ENCODE measurements at places on chromosomes 16 and 17.

DNA sequence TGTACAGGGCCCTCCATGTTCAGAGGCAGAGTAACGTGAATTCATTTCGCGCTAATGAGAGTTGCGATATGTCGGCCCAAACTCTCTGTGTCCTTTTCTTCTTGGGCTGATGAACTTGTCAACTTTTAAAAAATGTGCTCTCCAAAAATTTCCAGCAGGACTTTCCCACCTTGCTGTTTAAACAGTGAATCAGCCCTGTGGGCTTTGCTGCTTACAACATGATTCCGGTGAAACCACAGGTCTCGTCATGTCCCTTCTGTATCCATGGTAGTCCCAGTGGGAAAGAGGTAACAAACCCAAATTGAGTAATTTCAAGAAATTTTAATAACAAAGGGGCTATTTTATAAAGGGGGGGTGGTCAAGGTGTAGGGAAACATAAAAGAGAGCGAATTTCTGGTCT lies 612.9 kb downstream of the MAF start:
- no peak for DNase-seq

GRCh38 chr17:74960570-74961342 lies 11.8 kb downstream of the HID1 start:
- no peak for DNase-seq

- DNase-seq: no peak
These were observed 37.7 kb upstream of the SREBF1 start for GRCh38 chr17:17874478-17874877.

DNA sequence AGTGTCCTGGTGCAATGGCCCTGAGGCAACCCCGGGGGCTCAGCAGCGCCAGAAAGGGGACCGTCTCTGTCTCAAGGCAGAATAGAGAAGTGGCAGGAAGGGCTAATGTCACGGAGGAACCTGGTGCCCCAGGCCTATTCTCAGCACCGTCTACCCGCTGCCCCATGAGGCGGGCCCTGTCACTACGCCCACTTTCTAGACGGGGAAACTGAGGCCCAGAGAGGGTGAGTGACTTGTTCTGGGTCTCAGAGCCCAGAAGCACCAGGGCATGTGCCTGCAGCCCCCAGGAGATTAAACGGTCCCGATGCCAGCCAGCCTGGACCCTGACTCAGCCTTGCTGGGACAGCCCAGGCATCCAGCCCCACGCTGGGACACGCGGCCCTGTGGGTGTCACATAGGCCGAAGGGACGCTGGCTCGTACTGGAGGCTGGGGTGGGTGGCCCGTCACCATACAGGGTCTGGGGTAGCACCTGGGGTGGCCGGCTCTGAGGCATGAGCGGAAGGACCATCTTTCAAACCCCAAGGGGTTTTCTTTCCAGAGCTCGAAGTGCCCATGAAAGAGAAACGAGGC lies 40.2 kb upstream of the PABPN1L start:
- DNase-seq: no peak

DNA sequence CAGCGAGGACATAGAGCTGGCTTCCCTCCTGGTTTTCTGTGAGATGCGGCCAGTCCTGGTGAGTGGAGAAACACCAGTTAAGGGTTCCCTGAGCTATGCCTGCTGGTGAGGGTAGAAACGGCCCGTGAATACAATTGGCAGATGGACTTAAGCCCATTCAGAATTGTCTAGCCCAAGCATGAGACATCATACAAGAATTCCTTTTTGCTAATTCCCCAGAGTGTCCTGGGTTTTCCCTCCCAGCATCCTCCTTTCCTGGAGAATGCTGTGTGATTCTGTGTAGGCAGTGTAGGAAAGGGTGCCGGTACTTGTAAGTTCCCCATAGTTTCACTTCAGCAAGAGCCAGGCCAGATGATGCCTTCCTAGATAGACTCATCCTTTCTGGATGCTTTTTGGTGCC lies 65.1 kb downstream of the SDR42E1 start:
- DNase-seq: no peak

DNA sequence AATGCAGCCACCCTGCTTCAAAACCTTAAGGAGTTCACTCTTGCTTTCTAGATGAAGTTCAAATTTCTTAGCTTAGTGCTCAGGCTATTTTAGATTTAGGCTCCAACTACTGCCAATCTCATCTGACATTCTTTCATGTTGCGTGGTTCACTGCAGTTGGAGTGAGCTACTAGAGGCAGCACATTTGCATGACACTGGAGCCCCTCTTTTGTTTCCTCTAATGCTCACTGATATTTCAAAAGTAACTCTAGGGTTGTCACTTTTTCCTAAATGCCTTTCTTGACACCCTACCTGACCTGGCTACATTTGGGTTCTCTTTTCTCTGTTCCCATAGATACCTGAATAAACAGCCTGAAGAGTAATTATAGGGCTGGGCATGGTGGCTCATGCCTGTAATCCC lies 586.5 kb upstream of the GOT2 start:
- DNase-seq: no peak

GRCh38 chr17:67139784-67140665 lies 95.7 kb downstream of the CACNG1 start:
- no peak for DNase-seq

DNA sequence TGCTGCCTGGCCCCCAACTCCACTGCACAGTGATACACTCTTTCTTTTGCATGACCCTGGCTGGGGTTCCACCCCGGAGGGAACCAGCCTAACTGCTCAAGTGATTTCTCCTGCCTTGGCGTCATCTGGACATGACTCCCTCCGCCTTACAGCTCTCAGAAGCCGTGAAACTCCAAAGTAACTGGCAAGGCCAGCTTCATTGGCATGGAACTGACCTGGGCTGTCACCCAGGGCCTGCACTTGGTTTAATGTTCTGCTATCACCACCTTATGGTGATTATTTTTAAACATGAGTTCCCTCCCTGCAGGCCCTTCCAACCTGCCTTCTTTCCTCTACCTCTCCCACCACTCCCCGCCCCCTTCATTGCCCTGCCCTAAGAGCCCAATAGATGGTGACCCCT lies 139.7 kb upstream of the CDH5 start:
- no peak for DNase-seq

DNA sequence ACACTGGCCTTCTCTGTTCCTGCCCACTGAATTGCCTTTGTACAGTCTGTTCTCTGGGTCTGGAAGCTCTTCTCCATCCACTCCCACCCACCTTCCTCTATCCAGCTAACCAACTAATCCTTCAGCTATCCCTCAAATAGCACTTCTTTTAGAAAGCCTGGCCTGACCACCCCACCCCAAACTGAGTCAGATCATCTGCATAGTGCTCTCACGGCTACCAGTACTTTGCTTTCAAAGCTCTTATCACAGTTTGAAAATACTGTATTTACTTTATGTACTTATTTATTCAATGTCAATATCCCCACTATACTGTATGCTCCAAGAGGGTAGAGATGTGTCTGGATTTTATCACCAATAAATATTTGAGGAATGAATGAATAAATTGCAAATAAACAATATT lies 4.5 kb upstream of the CLDN7 start:
- no peak for DNase-seq

DNA sequence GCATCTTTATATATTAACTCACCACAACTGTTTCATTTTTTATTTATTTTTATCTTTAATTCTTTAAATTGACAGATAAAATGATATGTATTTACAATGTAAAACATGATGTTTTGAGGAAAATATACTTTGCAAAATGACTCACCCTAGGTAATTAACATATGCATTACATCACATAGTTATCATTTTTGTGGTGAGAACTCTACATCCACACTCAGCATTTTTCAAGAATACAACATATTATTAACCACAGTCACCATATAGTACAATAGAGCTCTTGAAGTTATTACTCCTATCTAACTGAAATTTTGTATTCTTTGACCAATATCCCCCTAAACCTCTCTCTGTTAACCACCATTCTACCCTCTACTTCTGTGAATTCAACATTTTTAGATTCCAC lies 194.7 kb upstream of the KIF2B start:
- no peak for DNase-seq

DNA sequence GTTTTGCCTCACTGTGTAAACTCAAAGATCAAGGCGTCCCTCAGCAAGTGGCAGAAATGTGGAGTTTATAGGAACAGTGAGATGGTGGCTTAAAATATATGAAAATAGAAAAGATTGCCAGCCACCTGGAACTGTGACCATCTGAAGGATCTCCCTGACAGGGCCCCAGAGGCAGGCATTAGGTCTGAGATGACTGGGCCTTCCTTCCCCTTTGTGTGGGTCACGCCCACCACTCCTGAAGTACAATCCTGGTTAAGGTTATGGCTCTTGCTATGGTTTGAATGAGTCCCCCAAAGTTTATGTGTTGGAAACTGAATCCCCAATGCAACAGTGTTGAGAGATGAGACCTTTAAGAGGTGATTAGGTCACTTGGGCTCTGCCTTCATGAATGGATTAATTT lies 6.4 kb downstream of the ST6GALNAC2 start:
- DNase-seq: no peak

DNA sequence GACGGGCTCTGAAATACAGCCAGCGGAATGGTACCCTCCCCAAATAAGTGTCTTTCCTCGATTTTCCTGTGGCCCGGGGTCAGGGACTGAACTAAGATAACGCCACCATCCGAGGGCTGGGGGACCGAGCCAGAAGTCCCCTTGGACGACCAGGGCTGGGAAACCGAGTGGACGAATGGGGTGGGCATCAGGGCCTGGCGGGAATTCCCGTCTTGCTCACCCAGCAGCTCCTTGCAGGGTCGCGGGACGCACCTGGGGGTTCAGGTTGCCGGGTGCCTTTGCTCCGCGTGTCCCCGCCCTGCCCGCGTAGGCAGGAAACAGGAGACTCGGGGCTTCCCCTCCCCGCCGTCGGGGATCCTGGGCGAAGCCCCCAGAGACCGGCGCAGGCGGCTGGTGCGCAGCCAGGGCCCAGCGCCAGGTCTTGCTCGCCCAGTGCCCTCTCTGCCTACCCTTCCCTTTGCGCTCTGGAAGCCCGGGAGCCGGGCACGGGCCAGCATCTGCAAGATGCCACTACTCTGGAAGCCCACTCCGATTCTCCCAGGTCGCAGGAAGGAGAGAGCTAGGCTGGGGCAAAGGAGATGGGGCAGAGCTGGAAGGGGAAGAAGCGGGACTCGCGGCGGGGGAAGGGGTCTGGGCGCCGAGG lies 665 bp upstream of the GRIN2C start:
- DNase-seq: no peak

GRCh38 chr17:21140911-21141310 lies 14.1 kb downstream of the DHRS7B start:
- DNase-seq: no peak

GRCh38 chr17:79082311-79083190 lies 7.9 kb downstream of the ENGASE start:
- DNase-seq: no peak

DNA sequence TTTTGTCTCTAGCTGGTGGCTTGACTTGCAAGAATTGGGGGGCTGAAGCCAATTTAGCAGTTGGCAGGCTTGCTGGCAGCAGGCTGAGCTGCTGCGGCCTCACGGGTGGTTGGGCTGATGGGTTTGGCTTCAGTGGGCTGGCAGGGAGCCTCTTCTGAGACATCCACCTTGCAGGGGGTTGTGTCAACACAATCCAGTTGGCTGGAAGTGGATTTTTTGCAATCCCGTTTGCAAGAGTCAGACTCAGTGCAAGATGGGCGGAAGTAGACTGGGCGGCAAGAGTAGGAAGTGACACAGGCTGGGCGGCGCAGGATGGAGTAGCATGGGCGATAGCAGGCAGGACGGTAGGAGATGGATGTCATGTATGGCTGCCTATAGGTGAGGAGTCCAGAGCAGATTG lies 1.5 kb downstream of the KRTAP16-1 start:
- DNase-seq: no peak

DNA sequence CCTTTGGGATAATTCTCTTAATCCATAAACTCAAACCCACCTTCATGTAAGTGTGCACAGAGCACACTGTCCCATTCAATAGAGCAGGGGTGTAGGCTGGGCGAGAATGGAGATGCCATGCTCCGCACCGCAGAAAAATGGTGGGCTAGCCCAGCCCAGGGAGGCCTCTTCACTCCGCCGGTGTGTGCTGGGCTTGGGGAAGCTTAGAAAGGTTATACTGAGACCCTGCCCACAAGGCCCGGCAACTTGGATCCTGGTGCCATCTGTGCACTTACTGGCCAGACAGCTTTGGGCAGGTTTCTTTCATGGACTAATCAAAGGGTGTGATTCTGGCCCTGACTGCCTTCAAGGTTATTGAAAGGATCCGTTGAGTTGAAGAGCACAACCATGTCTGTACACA lies 3.7 kb upstream of the STAT5A start:
- no peak for DNase-seq

GRCh38 chr17:38857271-38857670 lies 3.8 kb upstream of the RPL23 start:
- no peak for DNase-seq

DNA sequence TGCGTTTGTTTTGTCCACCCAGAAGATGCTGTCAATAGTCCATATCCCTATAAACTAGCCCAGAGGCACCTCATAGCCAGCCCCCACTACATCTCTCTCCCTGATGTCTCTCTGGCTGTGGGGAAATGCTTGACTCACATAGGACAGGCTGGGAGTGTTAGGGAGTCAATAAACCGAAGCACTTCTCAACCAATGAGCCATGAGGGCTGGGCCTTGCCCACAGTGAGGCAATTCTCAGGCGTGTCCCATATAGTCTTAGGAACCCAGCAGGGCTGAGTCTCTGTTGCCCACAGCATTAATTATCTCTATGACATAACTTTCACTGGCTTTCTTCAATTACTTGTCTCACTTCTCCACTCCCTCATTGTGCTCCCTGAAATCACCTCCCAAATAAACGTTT lies 387.3 kb upstream of the CDH11 start:
- no peak for DNase-seq
